Eye (tissue), 1 donor: ENCODE measurements at places on chromosomes 2 and 18.

- DNase-seq, result no peak
These were observed 39.1 kb downstream of the ACKR3 start for GRCh38 chr2:236608710-236609109.

DNA sequence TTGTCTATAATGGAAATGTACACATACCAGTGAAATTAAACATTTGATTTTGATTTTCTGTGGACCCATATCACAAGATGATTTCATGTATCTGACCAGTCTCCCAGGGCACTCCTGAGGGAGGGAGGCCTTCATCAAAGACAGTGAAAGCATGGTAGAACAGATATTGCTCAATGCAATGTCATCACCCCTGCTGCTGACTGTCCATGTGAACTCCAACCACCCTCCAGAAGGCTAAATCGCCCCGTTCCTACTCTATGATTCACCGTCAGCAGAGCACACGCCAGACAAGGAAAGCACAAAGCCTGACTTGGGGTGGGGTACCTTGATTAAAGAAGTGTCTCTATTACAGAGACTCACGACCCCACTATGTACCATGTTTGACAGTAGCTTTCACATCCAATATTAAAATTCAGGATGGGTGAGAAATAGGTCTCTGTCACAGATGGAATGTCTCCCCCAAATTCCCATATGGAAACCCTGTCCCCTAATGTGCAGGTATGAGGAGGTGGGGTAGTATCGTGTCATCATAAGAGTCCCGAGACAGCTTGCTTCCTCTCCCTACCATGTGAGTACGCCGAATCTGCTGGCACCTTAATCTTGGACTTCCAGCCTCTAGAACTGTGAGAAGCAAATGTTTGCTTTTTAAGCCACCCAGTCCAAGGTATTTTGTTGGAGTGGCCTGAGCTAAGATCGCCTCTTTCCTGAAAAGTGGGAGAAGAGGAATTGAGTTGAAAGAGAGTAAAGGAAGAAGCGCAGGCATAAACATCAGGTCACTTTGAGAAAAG is 42.4 kb downstream of the CYB5A start:
- DNase-seq, result no peak

- DNase-seq, result peak; percentile 83
These were observed 3.6 kb downstream of the RAX start for GRCh38 chr18:59269563-59270119.

DNA sequence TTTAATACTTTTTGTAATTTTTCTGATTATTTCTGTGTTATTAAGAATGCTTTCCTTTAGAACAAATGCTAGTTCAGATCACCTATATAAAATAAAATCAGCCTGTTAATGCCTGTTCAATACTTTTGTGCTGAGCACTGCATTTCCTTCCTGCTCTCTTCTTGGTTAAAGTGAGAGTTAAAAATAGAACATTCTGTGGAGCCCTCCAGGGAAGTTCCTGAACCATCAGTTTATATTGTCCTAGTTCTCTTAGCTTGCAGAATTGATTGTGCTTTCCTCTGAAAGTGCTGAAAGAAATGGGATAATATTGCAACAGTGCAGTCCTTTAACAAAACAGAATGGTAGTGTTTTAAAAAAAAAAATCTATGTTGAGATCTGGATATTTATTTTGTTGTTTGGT is 74.6 kb upstream of the UBXN4 start:
- peak; percentile 1 for DNase-seq

GRCh38 chr18:71831039-71831438 is 713.1 kb downstream of the CBLN2 start:
- no peak for DNase-seq

DNA sequence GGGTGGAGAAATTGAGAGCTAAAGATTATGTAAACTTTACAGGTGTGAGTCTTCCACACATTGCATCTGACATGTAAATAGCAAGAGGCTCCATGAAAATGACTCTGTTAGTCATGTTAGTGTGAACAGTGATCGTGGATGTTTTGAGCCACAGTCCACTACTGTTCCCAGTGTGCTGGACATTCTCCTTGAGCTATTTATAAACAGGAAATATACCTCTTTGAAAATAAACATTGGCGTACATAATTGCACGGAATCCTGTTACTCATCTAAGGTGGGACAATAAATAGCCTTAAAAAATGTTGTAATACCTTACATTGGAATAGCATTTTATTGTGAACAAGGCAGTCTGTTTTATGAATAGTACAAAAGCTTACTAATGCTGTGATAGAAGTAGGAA is 37.0 kb downstream of the LIMS1 start:
- DNase-seq, result no peak

GRCh38 chr2:69221512-69221911 is 165.5 kb downstream of the GFPT1 start:
- DNase-seq, result no peak
